Large intestine (tissue), 12 donors: ENCODE measurements at places on chromosomes 6 and 20. TPM values are rescaled to one million over a fixed set of nuclear protein-coding genes. Genes with fewer than 3 reads are reported as not detected.
A peak's percentile ranks its signal among the peaks of the same experiment; 100 is the strongest.

DNA sequence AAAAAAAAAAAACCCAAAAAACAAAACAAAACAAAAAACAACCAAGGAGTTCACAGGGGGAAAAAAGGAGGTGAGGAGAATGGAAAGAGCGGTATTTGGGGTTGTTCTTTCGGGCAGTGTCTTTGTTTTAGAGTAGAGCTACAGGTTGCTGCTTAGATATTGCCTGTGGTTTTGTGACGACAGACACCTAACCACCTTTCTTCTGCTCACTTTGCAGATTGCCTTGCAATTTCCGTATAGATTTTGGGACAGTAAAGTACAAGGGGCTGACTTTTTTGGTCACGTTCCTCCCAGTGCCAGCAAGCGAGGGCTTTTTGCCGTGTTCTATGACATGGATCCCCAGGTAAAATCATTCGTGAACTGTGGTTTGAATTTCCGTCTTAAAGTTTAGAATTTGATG, 50.9 kb downstream of the DEK start:
- no peaks in the 10 kb centered on the region for H3K27me3 ChIP-seq
- H3K36me3 ChIP-seq, result peaks cover 23% of the 10 kb centered on the region
- no peak overlapping the region for H3K27ac ChIP-seq
- H3K4me3 ChIP-seq, result no peak overlapping the region
- no peaks in the 10 kb centered on the region for H3K4me1 ChIP-seq

DNA sequence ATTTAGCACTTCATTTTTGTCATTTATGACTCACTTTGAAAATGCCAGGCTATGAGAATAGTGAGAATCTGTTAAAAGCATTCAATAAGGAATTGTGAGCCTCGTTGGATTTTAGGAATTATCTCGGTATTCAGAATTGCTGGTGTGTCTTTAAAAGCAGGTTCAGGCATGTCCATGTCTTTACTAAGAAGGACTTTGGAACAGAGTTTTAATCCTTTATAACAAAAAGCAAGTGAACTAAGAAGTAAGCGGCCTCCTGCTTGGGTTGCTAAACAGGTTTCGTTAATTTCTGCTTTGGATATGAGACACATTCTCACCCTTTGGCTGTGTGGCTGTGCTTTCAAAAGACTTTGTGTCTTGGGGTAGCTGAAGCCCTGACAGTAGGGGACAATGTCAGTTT, 74.9 kb downstream of the IGF2R start:
- no peak overlapping the region for H3K27ac ChIP-seq
- DNase-seq, result no peak
- H3K27me3 ChIP-seq, result no peaks in the 10 kb centered on the region
- no peak overlapping the region for H3K4me3 ChIP-seq
- H3K4me1 ChIP-seq, result no peaks in the 10 kb centered on the region

DNA sequence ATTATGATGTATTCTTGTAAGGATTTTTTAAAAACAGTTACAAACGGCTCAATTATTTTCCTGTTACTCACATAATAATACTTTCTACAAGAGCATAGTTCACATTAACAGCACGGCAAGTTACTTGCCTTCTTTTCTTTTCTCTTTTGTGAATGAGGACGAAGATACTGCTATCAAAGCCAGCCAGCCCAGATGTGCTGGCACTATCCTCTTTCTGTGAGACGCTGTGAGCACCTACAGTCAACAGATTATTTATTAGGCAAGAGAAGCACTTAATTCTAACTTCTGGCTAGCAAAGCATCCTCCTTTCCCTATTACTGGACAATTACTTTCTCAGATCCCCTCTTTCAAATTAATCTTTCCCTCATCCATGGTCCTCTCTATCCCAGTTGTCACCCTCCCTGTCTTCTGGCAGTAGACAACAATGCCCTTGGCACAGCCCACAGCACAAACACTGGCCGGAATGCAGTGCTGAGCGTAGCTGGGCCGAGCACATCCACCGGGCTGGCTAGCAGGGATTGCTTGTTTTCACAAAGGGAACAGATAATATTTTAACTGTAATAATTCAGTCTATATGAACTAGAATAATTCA, 262.1 kb downstream of the FOXC1 start:
- H3K4me1 ChIP-seq, result no peaks in the 10 kb centered on the region
- peaks cover 2% of the 10 kb centered on the region for H3K27me3 ChIP-seq
- H3K27ac ChIP-seq, result no peak overlapping the region

DNA sequence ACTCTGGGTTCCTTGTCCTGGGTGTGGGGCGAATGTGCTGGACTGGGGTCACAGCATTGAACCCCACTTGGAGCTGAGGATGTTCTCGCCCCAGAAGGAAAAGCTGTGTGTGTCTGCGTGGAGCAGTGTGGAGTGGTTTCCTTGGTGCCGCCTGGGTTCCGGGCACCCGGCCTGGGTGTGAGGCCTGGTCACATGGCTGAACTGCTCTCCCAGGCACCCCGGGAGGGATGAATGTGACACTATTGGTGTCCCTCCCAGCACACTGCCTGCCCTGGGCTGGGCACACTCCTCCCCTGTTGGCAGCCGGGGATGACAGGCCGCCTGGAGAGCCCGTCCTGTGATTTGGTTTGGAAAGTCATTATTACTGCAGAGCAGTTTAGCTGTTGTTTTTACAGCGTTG, 12.3 kb downstream of the MYT1 start:
- H3K27ac ChIP-seq, result no peak overlapping the region
- H3K36me3 ChIP-seq, result no peaks in the 10 kb centered on the region
- H3K4me3 ChIP-seq, result no peak overlapping the region
- peaks cover 7% of the 10 kb centered on the region for H3K27me3 ChIP-seq
- DNase-seq, result no peak

DNA sequence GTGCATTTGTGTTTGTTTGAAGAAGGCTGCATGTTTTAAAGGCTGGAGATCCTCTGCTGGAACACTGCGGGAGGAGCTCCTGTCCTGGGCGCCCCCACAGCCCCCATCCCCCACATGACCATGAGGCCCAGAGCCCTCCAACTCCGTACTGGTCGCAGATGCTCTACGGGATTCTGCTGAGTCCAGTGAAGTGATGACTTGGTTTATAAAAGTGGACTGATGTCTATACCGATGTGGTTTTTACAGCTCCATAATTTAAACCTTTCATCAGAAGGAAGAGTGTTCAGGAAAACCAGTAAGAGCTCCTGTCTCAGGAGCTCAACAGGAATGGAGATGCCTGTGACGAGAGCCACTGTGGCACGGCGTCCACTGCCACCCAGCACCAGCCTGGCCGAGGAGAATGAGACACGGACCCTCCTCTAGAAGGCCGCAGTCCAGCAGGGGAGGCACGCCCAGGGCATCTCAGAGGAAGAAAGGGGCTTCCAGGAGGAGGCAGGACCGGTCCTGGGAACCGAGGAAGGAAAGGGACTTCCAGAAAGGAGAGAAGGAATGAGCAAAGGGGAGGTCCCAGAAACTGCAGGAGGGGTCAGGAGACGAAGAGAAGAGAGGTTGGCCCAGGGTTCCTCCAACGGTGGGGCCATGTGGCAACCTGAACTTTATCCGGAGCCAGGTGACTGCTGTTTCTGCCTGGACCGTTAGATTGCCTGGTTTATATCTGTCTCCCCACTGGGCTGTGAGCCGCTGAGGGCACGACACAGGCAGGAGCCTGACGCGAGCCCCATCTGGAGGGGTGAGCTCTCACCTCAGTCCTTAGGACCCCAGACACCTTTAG, 26.9 kb downstream of the BFSP1 start:
- no peak for DNase-seq
- no peaks in the 10 kb centered on the region for H3K36me3 ChIP-seq
- H3K4me3 ChIP-seq, result no peak overlapping the region
- no peak overlapping the region for H3K27ac ChIP-seq
- no peaks in the 10 kb centered on the region for H3K27me3 ChIP-seq
- peaks cover 4% of the 10 kb centered on the region for H3K4me1 ChIP-seq

- no peaks in the 10 kb centered on the region for H3K4me1 ChIP-seq
- H3K27ac ChIP-seq, result no peak overlapping the region
- H3K4me3 ChIP-seq, result no peak overlapping the region
- H3K36me3 ChIP-seq, result no peaks in the 10 kb centered on the region
- DNase-seq, result no peak
Observed at GRCh38 chr6:4607793-4608192, 168.4 kb upstream of the CDYL start.

GRCh38 chr6:76776876-76777275, 686.4 kb downstream of the HTR1B start:
- peaks cover 9% of the 10 kb centered on the region for H3K4me1 ChIP-seq
- no peaks in the 10 kb centered on the region for H3K27me3 ChIP-seq
- DNase-seq, result no peak
- H3K4me3 ChIP-seq, result no peak overlapping the region

DNA sequence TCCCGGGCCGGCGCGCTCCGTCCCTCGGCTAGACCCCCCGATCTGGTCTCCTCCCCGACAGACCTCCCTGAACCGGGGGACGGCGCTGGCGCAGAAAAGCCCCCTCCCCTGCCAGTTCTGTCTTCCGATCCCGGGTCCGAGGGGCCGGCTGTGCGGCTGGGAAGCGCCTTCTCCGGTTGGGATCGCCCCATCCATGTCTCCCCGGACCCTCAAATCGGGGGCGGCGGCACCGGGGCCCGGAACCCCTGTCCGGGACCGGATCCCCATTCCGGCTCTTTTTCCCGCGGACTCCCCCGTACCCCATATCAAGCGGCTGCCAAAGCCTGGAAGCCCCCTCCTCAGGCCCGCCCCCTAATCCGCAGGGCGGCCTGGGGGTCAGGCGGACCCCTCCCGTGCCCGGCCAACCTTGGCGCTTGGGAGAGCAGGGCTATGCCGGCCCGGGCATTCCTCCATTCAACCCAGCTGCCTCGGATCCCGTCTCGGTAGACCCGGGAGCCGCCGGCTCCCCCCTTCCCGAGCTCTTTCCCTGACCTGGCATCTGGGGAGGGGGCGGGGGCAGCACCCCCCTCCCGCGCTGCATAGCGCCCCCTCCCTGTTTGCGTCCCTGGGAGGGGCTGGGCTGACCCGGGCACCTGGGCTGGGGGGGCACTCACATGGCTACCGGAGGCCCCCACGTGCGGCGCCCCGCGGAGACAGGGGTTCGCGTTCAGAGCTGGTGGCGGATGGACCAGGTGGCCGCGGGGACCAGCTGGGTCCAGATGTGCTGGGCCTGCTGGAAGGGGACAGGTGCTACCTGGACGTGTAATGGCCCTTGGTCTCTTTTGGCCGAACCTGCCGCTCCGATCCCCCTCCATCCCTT, 643 bp downstream of the DLGAP4 start:
- H3K27ac ChIP-seq, result no peak overlapping the region
- DNase-seq, result no peak
- H3K4me1 ChIP-seq, result peaks cover 4% of the 10 kb centered on the region
- peak overlapping the region; percentile 23 for H3K4me3 ChIP-seq
- H3K36me3 ChIP-seq, result no peaks in the 10 kb centered on the region

DNA sequence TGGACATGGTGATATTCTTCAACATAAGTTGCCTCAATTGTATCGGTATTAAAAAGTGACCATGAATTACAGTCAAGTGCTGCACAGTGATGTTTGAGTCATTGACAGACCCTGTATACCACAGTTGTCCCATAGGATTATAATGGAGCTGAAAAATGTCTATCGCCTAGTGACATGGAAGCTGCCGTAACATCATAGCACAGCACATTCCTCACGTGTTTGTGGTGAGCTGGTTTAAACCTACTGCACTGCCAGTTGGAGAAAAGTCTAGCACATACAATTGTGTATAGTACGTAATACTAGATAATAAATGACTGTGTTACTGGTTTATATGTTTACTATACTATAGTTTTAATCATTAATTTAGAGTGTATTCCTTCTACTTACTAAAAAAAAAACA, 150.2 kb downstream of the CDH26 start:
- H3K4me1 ChIP-seq, result no peaks in the 10 kb centered on the region
- H3K27ac ChIP-seq, result no peak overlapping the region
- DNase-seq, result no peak
- H3K36me3 ChIP-seq, result no peaks in the 10 kb centered on the region
- no peak overlapping the region for H3K4me3 ChIP-seq

GRCh38 chr6:133889557-133890403, 867 bp downstream of the TCF21 start:
- DNase-seq, result no peak
- peaks cover 74% of the 10 kb centered on the region for H3K27me3 ChIP-seq
- H3K36me3 ChIP-seq, result peaks cover 5% of the 10 kb centered on the region
- peaks cover 27% of the 10 kb centered on the region for H3K4me1 ChIP-seq
- peak overlapping the region; percentile 43 for H3K4me3 ChIP-seq
- peak overlapping the region; percentile 69 for H3K27ac ChIP-seq

DNA sequence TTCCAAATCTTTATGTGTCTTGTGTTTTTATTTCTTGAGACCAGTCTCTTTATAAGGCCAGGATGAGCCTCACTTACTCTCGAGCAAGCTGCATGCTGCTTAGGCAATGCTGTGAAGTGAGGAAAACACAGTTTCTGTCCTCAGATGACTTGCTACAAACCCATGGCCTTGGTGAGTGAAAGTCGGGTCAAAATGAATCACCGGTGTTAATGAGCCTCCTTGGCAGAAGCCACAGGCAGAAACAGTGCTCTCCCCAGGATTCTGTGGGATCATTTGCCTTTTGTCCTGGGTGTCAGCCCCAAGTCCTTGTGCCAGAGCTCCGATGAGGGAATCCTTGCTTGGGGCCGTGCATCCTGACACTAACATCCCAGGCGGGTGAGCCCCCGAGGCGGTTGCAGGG, 482.5 kb downstream of the QKI start:
- no peak overlapping the region for H3K27ac ChIP-seq
- no peaks in the 10 kb centered on the region for H3K27me3 ChIP-seq
- no peak for DNase-seq
- H3K4me1 ChIP-seq, result no peaks in the 10 kb centered on the region
- no peaks in the 10 kb centered on the region for H3K36me3 ChIP-seq

DNA sequence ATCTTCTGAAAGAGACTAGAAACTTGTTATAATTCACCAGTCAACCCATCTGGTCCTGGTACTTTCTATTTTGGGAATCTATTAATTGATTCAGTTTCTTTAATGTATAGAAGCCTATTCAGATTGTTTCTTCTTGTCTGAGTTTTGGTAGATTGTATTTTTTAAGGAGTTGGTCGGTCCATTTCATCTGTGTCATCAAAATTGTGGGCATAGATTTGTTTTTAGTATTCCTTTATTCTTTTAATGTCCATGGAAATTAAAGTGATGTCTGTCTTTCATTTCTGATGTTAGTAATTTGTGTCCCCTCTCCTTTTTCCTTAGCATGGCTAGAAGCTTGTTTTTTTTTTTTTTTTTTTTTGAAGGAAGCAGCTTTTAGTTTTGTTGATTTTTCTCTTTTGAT, 15.2 kb downstream of the STXBP5 start:
- peaks cover 6% of the 10 kb centered on the region for H3K4me1 ChIP-seq
- no peaks in the 10 kb centered on the region for H3K27me3 ChIP-seq
- H3K36me3 ChIP-seq, result peaks cover 4% of the 10 kb centered on the region
- no peak overlapping the region for H3K4me3 ChIP-seq
- no peak overlapping the region for H3K27ac ChIP-seq
- no peak for DNase-seq

The ABHD16A gene
- 62.5 TPM for polyA plus RNA-seq

The SLC17A9 gene
- 8.1 TPM for polyA plus RNA-seq

The BEND3 gene
- 4.9 TPM for polyA plus RNA-seq

The TREML1 gene
- 0.07 TPM for polyA plus RNA-seq

The WFDC5 gene
- not detected for polyA plus RNA-seq

The TUBB2A gene
- 103 TPM for polyA plus RNA-seq

The PLA2G7 gene
- polyA plus RNA-seq, result 1.1 TPM

The MRPS10 gene
- polyA plus RNA-seq, result 25.2 TPM

The NRSN1 gene
- polyA plus RNA-seq, result 10.0 TPM
